Neuronal stem cell (in vitro differentiated cells): ENCODE measurements at places on chromosomes 1 and 21.

- DNase-seq, result no peak
Measured at GRCh38 chr1:230498704-230499103, 72.6 kb upstream of the PGBD5 start.

- no peak for DNase-seq
Measured at GRCh38 chr1:43536196-43536863, 5.6 kb downstream of the PTPRF start.

- DNase-seq, result no peak
Measured at GRCh38 chr1:5744341-5744740, 247.9 kb downstream of the NPHP4 start.

DNA sequence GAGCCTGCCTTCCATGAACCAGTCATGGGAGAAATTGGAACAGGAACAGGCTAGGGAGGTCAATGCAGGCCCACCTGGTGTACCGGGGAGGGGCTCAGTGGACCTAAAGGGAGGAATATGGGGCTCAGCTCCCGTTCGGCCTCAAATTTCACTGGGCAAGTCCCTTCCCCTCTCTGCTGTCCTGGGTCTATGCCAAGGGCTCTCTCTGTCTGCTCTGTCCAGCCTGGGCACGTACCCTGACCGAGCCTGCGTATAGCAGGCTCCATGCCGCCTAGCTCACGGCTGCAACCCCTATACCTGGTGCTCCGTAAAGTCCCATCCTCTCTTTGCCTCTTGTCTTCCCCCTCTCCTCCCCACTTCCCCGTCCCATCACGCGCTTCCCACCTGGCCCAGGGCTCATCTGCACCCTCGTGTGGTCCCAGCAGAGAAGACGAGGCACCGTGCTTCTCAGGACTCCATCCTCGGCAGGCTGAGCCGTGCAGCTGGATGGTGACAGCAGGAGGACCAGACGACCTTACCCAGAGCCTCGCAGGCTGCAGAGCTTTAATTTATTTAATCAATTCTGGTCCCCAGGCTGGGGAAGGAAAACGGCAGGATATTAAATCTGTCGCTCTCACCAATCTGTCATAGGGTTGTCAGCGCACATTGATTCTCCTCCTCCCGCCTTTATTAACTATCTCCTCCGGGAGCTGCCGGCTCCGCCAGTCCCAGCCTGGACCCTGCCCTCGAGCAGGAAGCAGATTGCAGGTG lies 25.0 kb upstream of the DISP3 start:
- DNase-seq, result no peak

- DNase-seq, result no peak
Measured at GRCh38 chr1:209456878-209457277, 126.6 kb upstream of the CAMK1G start.

DNA sequence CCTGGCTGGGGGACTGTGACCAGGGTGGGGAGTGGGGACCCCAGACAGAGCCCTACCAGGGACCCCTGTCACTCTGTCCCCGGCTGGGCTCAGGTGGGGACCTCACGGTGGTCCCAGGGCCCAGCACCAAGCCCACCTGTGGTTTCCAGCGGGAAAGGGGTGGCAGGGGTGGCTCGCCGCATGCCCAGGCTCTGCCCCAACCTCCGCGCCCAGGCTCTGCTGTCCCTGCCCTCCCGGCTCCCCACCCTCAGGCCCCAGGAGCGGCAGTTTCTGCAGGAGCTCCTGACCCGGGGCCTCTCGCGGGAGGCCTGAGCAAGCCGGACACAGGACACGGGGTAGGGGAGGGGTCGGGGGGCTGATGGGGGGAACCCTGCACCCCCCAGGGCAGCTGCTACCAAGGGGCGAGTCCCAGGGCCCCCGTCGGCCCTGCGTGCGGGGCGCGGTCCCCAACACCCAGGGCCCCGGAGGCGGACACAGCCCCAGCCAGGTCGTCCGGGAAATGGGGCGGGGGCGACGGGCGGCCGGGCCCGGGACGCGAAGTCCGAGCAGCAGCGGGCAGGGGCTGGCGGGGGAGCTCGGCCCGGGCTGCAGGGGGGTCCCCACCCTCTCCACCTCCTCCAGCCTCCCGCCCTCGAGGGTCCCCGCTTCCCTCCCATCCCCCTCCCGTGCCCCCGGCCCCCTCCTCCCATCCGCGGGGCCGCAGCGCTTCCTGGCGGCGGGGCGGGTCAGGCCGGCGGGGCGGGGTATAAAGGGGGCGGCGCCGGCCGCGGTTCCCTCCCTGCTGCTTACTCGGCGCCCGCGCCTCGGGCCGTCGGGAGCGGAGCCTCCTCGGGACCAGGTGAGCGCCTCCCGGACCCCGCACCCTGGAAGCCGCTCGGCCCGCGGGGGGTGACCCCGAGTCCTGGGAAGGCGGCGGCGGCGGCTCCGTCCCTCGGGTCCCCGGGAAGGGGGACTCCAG lies at the start of gene COL6A2:
Gene COL6A2, plus strand, starts transcription at position 777 of the 958 bp plus-strand sequence.
- DNase-seq, result peak; percentile 54
